ENCODE measurements at places on chromosomes 12 and 14. TPM values are rescaled to one million over a fixed set of nuclear protein-coding genes. Genes with fewer than 3 reads are reported as not detected.

SLC48A1 gene
- 35.4 TPM for total RNA-seq

GPR68 gene
- total RNA-seq, result 4.2 TPM

EML5 gene
- 1.8 TPM for total RNA-seq

POP5 gene
- total RNA-seq, result 40.6 TPM

AHNAK2 gene
- 22.1 TPM for total RNA-seq

GLI1 gene
- total RNA-seq, result 7.2 TPM

RFLNA gene
- 1.4 TPM for total RNA-seq

KLRF1 gene
- 1.5 TPM for total RNA-seq

ANAPC7 gene
- total RNA-seq, result 49.8 TPM

TIMM9 gene
- 29.8 TPM for total RNA-seq

SOX5 gene
- 10.0 TPM for total RNA-seq

CLECL1 gene
- total RNA-seq, result not detected

HVCN1 gene
- 10.7 TPM for total RNA-seq

TTC9 gene
- 4.8 TPM for total RNA-seq

TAS2R42 gene
- total RNA-seq, result not detected

LRFN5 gene
- 2.3 TPM for total RNA-seq

RNU4-1 gene
- 3,185 TPM for total RNA-seq

FBXL14 gene
- 11.5 TPM for total RNA-seq

INSM2 gene
- not detected for total RNA-seq
